ENCODE measurements at places on chromosomes 12 and 14.

DNA sequence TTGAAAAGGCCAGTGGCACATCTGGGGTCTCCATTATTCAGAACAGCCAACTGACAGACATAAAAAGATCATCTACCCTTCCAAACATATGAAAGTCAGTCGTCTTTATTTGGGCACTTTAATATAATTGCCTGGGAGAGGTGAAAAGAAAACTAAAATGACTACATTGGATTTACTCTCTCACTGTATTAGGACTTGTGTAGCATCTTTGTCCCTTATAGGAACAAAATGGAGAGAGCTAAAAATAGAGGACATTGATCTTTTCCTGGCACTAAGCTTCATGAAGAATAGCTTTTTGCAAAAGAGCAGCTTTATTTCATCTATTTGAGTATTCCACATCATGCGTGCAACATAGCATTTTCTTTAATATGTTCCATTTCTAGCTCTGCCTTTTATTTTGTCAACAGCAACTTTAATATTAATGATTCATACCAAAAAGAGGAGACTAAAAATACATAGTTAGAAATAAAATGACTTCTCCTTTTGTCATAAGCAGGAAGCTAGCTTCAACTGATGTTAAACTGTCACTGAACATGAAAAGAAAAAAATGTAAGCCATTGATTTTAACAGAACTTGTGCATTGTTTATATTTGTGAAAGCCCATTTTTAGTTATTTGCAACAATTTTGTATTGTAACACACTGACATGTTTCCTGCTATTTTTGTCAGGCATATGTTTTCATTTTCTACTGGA, 254.6 kb downstream of the SEC23A start:
- no peak for DNase-seq

DNA sequence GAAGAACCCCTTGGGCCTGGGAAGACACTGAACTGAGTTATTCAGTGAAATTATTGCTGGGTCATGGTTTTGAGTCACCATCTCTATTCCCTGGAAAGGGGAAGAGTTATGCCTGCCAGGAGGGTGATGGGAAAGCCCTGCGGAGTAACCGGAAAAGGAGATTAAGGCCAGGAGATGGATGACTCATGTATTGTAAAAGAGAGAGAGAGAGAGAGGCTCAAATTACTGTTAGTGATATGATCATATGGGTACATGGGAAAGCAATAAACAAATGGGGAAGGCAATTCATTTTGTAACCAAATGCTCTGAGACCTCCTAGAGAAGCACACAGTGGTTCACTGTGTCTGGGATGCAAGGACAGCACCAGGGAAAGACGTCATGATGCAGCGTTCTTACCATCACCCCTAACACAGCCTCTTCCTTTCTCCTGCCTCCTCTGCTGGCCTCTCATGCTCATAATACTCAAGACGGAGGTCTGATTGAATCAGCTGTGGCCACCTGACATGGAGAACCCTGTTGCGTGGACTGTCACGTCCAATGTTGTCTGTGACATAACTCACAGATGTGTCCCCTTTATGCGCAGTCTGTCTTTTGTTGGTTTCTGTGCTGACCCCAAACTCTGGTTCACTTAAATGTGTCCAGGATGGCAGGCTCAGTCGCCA, 243.7 kb downstream of the TMEM132D start:
- no peak for DNase-seq

DNA sequence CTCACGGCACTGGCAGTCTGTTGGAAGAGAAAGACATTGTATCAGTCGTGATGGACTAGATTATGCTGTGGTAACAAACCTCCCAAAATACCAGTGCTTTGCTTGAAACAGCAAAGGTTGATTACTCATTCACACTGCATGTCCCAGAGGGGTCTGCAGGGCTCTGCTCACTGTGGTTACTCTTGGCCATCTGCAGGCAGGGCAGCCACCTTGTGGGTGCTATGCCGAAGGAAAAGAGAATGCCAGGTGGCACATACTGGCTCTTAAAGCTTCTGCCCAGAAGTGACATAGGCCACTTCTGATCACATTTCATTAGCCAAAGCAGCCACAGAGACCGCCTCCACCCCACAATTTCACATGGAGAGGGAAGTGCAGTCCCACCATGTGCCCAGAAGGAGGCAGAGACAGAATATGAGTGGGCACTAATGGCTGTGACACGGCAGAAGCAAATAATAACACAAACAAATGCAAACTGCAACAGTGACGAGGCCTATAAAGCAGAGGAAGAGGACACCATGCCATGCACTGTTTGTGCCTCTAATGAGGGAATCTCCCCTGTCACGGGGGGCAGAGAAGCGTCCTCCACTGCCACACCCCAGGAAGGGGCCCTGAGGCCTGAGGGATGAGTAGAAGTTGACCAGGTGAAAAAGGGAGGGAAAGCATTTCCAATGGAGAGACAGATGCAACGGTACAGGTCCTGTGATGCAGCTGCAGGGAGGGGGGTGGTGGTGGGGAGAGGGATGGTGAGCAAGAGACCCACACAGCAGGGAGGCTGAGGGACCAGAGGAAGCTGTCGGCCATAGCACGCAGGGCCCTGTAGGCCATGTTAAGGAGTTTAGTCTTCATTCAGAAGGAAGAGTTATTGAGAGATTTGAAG, 51.7 kb upstream of the KICS2 start:
- DNase-seq: peak; percentile 25

DNA sequence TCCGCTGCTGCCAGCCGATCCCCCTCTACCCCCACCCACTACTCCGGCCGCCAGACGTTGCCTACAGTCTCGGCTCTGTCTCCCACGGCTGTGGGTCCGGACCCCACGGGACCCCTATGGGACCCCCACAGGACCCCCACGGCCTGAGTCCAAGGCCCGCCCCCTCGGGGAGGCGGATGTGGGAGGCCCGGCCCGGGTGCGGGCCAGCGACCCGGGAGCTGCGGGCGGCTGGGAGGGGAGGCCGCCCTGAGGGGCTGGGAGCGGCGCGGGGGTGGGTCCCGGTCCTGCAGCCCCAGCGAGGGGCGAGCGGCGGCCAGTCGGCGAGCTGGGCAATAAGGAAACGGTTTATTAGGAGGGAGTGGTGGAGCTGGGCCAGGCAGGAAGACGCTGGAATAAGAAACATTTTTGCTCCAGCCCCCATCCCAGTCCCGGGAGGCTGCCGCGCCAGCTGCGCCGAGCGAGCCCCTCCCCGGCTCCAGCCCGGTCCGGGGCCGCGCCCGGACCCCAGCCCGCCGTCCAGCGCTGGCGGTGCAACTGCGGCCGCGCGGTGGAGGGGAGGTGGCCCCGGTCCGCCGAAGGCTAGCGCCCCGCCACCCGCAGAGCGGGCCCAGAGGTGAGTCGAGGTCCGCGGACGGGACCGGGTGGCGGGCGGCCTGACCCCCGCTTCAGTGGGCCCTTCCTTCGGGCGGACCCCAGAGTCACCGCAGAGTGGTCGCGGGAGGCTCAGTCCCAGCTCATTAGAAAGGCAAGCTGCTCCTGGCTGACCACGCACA, at the start of gene ACVRL1:
ACVRL1 (plus strand) TSS at position 422 of the 773 bp plus-strand sequence. CDS start 4,971 bp downstream, outside the sequence.
- DNase-seq: peak; percentile 31

DNA sequence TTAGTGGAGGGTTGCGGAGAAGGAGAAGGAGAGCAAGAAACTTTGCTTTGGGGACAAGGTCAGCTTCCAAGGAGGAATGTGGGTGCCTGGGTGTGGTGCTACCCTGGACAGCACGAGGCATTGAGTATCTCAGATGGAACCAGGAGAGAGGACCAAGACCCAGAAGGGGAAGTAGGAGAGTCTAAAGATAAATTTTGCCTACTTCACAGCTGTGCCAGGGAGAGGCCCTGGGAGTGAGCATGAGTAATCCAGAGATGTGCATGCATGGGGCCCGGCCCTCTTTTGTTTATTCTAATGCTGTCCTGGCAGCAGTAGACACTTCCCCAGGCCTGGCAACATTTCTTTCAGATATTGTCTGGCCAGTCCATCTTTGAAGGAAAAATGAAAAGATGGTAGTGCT, 49.5 kb upstream of the GNPNAT1 start:
- DNase-seq: peak; percentile 12

- no peak for DNase-seq
Measured at GRCh38 chr14:75610834-75611233, 32.4 kb downstream of the FLVCR2 start.

- no peak for DNase-seq
Measured at GRCh38 chr14:96088911-96089310, 49.7 kb downstream of the C14orf132 start.

GRCh38 chr14:53501361-53502211, 348.5 kb upstream of the DDHD1 start:
- no peak for DNase-seq

- DNase-seq: no peak
Measured at GRCh38 chr14:52738409-52738808, 8.4 kb downstream of the STYX start.

DNA sequence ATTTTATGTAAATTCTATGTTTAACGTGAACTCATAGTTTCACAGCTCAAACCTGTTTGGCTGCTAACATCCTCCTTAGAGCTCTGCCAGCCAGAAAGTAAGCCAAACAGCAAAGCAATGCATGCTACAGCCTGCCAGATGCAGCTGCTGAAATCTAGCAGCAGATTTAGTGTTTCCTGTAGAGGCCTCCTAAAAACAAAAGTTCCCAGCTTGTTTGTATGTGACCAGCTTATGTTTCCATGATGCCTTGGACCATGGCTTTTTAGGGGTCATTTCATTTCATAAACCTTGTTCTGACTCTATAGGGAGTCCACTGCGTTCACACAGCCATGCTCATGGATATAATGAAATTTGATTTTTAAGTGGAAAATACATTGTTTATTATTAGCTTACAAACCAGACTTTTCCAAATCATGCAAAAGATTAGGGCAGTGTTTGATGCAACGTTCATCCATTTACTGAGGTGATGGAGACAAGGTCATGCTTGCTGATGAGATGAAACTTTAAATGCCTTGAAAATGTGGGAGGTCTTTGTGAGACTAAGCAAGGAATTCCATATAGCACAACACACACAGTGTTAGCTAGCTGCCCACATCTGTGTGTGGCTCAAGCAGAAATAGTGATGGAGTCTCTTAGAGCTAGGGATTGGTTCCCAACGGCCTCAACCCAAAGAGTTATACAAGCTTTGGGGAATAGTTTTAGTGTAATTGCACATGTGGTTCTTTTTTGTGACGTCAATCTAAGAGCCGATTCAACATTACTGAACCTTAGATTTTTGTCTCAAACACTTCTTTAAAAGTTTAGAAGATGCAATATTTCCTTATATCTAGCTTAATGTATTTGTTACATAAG, 157.5 kb upstream of the LRIG3 start:
- DNase-seq: no peak

DNA sequence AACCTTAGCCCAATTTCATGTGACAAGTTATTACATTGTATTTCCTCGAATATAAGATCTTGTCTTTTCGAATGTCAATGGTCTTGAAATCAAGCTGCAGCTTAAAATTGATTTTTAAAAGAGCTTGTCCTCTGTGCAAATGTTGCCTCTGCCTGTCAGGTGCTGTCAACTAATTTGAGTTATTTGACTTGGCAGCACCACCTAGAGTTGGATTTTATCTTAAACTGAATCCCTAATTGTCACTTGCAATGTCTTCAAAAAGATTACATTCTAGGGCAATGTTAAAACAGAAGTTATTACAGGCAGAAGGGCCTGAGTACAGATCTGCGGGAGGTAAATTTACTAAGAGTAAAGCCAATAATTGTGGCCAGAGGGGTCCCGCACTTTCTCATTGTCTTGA, 26.2 kb upstream of the TUNAR start:
- DNase-seq: no peak

DNA sequence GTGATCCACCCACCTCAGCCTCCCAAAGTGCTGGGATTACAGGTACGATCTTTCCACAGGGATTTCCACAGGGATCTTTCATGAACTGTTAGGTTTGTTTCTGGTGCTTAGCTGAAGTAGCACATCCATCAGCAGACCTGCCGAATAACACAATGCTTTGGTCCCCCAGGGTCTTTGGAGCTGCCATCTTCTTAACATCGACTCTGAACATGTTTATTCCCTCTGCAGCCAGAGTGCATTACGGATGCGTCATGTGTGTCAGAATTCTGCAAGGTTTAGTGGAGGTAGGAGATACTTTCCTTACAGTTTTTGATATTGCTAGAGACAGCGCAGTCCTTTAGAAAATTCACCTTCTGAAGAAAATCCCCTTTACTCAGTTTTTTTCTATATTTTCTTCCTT, 36.3 kb downstream of the SLC17A8 start:
- no peak for DNase-seq

- DNase-seq: no peak
Measured at GRCh38 chr14:52783206-52783605, 8.2 kb downstream of the GNPNAT1 start.

DNA sequence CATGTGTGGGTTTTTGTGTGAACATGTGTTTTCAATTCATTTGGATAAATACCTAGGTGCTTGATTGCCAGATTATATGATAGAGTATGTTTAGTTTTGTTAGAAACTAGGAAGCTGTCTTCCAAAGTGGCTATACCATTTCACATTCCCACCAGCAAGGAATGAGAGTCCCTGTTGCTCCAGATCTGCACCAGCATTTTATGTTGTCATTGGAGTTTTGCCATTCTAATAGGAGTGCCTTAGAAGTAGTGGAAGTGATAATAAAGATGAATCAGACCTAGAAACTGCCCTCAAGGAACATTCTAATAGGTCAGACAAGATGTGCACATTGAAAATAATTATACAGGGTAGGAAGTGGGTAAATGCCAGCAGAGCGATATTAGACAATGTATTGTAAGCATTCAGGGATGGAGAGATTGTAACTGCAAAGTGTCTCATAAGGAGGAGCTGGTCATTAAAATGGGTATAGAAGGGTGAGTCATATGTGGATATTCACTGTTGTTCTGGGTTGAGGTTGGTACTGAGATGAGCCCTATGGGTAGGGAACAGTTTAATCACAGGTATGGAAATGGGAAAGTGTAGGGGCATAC, 71.4 kb downstream of the MNAT1 start:
- no peak for DNase-seq

GRCh38 chr14:105200074-105200473, 19.0 kb upstream of the NUDT14 start:
- no peak for DNase-seq

DNA sequence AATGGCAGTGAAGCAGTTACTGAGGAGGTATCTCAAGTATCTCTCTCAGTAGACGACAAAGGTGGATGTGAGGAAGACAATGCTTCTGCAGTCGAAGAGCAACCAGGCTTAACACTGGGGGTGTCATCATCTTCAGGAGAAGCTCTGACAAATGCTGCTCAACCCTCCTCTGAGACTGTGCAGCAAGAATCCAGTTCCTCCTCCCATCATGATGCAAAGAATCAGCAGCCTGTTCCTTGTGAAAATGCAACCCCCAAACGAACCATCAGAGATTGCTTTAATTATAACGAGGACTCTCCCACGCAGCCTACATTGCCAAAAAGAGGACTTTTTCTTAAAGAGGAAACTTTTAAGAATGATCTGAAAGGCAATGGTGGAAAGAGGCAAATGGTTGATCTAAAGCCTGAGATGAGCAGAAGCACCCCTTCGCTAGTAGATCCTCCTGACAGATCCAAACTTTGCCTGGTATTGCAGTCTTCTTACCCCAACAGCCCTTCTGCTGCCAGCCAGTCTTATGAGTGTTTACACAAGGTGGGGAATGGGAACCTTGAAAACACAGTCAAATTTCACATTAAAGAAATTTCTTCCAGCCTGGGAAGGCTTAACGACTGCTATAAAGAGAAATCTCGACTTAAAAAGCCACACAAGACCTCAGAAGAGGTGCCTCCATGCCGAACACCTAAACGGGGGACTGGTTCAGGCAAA, 216.6 kb downstream of the AKAP6 start:
- no peak for DNase-seq
